Cardiac muscle cell (in vitro differentiated cells and primary cell): ENCODE measurements at places on chromosomes 11 and 22. TPM values are rescaled to one million over a fixed set of nuclear protein-coding genes. Genes with fewer than 3 reads are reported as not detected.

The C22orf42 gene
- total RNA-seq, result not detected in 2 replicates

The OR2D2 gene
- total RNA-seq, result not detected in 2 replicates

The NAV2 gene
- 106 and 164 TPM in 2 replicates for total RNA-seq

The SYTL2 gene
- total RNA-seq, result 2.5 and 4.1 TPM in 2 replicates

The OR52I1 gene
- total RNA-seq, result not detected in 2 replicates

The ACR gene
- 0.07 and 0.77 TPM in 2 replicates for total RNA-seq

The CNIH2 gene
- total RNA-seq, result 2.1 and 2.7 TPM in 2 replicates

DNA sequence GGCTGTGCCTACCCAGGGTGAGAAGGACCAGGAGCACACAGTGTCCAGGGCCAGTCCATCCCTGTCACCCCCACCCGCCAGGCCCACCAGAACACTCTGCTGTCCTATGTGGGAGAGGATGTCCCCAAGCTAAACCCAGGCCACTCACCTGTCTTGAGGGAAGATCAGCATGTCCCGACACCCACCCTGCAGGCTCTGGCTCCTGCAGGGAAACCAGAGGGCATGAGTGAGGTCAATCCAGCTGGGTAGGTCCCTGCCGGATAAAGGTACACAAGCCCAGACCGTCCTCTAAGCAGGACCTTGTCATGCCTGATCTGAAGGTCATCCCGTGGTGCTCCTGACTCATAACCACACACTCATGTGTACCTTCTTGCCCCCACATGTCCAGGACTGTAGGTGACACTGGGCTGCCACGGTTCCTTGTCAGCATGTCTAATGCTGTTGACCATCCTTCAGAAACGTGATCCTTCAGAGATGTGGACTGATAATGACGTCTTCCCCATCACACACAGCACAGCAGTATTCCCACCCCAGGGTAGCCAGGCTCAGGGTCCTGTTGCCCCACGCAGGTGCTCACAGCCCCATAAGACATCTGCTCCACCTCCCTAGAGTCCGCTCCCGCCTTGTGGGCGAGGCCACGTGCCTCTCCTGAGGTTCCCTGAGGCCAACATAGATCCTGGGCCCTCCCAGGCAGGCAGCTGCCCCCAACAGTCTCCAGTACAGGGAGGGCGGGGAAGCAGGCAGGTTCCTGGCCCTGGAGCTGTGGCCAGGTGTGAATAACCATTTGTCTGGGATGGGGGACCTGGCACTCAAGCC lies 6.1 kb downstream of the ARVCF start:
- no peaks in the 10 kb centered on the region for H3K36me3 ChIP-seq
- no peak for DNase-seq
- peaks cover 9% of the 10 kb centered on the region for H3K27me3 ChIP-seq
- peaks cover 3% of the 10 kb centered on the region for H3K4me1 ChIP-seq
- H3K4me3 ChIP-seq, result no peak overlapping the region

DNA sequence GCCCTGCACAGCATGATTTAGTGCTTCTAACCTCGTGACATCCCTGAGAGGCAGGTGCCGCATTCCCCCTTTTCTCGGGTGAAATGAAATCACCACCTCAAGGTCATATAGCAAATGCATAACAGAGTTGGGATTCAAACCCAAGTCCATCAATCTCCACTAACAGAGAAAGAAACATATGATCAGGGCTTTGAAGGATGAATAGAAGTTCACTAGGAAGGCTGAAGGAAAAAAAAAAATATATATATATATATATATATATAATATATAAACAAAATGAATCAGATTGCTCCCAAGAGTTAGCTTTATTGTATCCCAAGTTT lies 12.1 kb upstream of the ARHGEF17 start:
- H3K36me3 ChIP-seq, result no peaks in the 10 kb centered on the region
- H3K4me1 ChIP-seq, result no peaks in the 10 kb centered on the region
- DNase-seq, result no peak

DNA sequence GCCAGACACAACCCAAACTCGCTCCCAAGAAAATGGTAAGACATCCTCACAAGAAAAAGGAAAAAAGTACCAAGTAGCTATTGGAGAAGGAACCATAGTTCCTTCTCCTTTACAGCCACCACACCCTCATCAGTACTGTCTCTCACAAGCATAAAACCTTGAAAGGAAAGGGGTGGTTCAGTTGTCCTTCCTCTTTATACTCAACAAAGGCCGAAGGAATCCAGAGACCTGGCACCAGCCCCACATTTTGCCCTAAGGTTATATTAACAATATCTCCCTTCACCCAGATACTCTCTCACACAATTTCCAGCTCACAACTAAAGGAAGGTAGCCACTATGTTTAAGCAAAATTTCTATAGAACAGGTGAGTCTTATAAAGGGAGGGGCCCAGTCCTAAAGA lies 8.5 kb downstream of the FHIP1B start:
- H3K4me1 ChIP-seq, result peaks cover 20% of the 10 kb centered on the region
- DNase-seq, result no peak
- no peak overlapping the region for H3K4me3 ChIP-seq
- no peak overlapping the region for H3K27ac ChIP-seq

GRCh38 chr11:109123816-109124787 lies 297.9 kb upstream of the C11orf87 start:
- H3K4me3 ChIP-seq, result no peak overlapping the region
- peak; percentile 65 for DNase-seq
- H3K27ac ChIP-seq, result no peak overlapping the region
- no peaks in the 10 kb centered on the region for H3K27me3 ChIP-seq
- H3K4me1 ChIP-seq, result peaks cover 13% of the 10 kb centered on the region
- H3K36me3 ChIP-seq, result no peaks in the 10 kb centered on the region

- H3K4me1 ChIP-seq, result no peaks in the 10 kb centered on the region
- DNase-seq, result no peak
- H3K27ac ChIP-seq, result no peak overlapping the region
- H3K4me3 ChIP-seq, result no peak overlapping the region
- no peaks in the 10 kb centered on the region for H3K27me3 ChIP-seq
These were observed 242.7 kb upstream of the CHORDC1 start for GRCh38 chr11:90465553-90465952.

DNA sequence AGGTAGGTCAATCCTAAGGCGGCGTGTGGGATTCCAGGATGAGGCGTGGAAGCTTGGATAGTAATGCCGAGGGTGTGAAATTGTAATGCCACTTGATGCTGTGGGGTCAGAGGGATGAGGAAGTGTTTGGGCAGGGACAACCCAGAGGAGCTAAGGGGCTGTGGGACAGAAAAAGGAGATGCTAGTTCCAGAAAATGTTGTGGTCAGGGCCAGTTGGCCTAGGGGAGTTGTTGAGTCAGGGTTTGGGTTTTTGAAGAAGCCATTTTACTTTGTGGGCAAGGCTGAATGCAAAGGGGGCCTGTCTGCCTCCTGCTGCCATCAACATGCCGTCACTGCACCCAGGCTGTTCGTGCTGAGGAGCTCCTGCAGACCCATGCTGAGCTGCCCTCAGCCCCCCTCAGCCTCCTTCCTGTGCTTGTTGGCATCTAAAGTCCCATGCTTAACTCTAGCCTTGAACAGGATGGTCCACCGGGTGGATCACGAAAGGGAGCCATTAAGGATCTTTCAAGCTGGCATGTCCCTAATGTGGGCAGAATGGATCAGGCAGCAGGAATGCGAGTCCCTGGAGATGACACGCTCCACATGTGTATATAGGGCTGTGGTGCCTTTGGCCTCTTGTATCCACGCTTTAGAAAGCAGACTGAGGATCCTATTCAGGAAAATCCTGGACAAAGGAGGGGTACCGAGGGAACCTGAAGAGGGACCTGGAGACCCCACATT lies 2.1 kb downstream of the C11orf16 start:
- peaks cover 4% of the 10 kb centered on the region for H3K4me1 ChIP-seq
- H3K27me3 ChIP-seq, result no peaks in the 10 kb centered on the region
- no peak overlapping the region for H3K4me3 ChIP-seq
- no peak for DNase-seq
- no peaks in the 10 kb centered on the region for H3K36me3 ChIP-seq

- no peaks in the 10 kb centered on the region for H3K27me3 ChIP-seq
- no peak overlapping the region for H3K4me3 ChIP-seq
- no peaks in the 10 kb centered on the region for H3K36me3 ChIP-seq
- no peak overlapping the region for H3K27ac ChIP-seq
These were observed 27.2 kb downstream of the TMPRSS6 start for GRCh38 chr22:37082251-37082873.

DNA sequence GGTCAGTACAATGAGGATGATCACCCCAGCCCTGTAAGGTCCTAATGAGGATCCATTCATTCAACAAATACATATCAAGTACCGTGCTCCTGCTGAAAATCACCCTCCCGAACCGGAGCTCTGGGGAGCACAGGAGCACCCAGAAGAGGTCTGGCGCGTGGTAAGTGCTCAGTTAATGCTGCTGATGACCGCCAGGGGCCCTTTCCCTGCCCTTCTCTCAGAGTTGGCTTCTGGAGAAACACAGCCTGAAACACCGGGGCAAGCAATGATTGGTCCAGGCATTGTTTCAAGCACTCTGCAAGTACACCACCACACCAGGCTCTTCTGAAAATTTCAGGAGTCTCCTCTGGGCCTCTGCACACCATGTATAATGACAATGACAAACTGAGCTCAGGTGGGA lies 3.8 kb upstream of the CCDC86 start:
- peaks cover 22% of the 10 kb centered on the region for H3K27me3 ChIP-seq
- H3K36me3 ChIP-seq, result no peaks in the 10 kb centered on the region
- no peak overlapping the region for H3K4me3 ChIP-seq
- peaks cover 9% of the 10 kb centered on the region for H3K4me1 ChIP-seq
- H3K27ac ChIP-seq, result no peak overlapping the region
